ENCODE measurements at places on chromosomes 6 and 20.
A peak's percentile ranks its signal among the peaks of the same experiment; 100 is the strongest.

DNA sequence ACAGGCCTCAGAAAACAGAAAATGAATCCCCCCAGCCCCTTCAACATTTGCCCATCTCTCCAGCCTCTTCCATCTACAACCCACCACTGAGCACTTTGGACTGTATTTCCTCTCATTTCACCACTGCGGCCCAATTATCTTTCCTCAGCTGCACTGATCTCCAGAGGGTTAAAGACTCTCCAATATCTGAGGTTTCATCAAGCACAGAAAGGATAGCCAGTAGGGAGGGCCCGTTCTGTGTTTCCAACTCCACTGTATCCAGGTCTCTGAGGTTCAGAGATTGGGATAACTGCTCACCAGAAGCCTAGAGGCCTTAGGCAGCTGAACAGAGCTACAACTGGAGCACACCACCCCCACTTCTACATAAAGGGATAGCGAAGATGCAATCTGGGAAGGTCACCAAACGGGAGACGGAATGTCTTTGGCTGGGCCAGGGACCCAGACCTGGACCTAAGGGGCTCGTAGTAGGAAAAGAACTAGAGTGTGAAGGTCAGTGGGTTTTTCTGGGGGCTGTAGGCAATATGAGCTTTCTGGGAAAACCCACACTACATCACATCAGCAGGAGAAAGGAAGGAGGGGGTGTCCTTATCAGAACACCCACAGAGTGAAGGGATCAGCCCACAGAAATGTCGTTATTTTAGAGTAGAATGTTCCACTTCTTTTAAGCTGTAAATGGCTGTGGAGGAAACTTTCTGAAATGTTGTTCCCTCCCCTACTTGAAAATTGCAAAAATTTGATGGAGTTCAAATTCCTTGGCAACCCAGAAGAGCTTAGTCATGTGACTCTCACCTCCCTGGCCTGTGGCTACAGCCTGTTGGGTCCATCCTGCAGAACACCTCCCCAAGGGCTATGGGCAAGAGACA, 7.3 kb downstream of the KCNK5 start:
- DNase-seq: no peak

DNA sequence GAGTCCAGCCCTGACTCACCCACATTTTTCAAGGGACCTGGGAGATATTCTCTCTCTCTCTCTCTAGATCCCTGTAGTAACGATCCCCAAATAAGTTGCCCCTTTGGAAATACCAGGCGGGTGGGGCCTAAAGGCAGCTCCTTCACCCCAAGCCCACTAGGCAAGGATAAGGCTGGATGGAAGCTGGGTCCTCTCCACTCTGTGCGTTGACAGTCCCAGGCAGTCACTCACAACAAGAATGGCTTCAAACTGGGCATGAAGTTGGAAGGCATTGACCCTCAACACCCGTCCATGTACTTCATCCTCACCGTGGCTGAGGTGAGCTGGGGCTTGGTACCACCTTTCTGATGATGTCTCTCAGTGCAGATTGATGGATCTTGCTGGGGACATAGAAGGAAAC, 21.6 kb downstream of the L3MBTL1 start:
- DNase-seq: no peak

- peak; percentile 43 for DNase-seq
Observed at GRCh38 chr6:42745083-42745639, 742 bp downstream of the TBCC start.

GRCh38 chr6:112639391-112639831, 292.3 kb downstream of the RFPL4B start:
- DNase-seq: no peak

- no peak for DNase-seq
Observed at GRCh38 chr6:25350573-25350972, 71.4 kb downstream of the CARMIL1 start.

DNA sequence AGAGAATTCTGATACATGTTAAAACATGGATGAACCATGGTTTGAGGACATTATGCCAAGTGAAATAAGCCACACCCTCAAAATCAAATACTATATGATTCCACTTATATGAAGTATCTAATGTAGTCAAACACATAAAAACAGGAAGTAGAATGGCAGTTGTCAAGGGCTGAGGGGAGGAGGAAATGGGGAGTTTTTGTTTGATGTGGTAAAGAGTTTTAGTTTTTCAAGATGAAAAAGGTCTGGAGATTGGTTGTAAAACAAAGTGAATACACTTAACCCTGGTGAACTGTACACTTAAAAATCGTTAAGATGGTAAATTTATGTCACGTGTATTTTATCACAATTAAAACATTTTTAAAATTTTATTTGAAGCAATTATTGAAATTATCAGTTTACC, 127.4 kb upstream of the GRIK2 start:
- DNase-seq: no peak

GRCh38 chr6:159430323-159430722, 261.1 kb downstream of the FNDC1 start:
- no peak for DNase-seq

GRCh38 chr6:118993803-118994251, 58.9 kb upstream of the MCM9 start:
- DNase-seq: no peak

- DNase-seq: no peak
Observed at GRCh38 chr6:15430186-15430585, 184.3 kb downstream of the JARID2 start.

GRCh38 chr6:26500102-26500501, at the start of gene BTN1A1:
Gene BTN1A1, plus strand, starts transcription at chr6:26500303. Its CDS starts 984 bp downstream, at chr6:26501287.
- DNase-seq: no peak

- peak; percentile 33 for DNase-seq
Observed at GRCh38 chr20:38242848-38243708, 17.5 kb downstream of the KIAA1755 start.

GRCh38 chr20:52410182-52410647, 218.6 kb upstream of the ZFP64 start:
- peak; percentile 30 for DNase-seq

DNA sequence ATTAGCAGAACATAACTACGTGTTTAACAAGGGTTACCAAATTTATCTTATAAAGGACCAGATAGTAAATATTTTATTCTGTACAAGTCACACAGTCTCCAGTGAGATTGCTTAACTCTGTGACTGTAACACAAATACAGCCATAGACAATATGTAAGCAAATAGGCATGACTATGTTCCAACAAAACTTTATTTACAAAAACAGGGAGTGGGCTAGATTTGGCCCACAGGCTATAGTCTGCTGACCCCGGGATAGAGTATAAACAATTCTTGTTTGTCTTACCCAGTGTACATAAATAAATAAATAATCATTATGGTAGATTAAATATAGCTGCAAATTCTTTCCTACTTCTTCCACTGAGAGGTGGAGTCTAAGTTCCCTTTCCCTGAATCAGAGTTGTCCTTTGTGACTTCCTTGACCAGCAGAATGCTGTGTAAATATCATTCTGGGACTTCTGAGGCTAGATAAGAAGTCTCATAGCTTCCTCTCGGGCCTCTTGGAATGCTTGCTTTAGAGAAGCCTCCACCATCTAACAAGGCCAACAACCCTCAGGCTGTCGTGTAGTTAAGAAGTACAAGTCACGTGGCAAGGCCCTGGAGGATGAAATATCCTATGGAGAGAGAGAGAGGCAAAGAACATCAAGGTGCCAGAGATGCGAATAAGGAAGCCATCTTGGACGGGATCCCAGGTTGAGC, 59.1 kb upstream of the TMEM244 start:
- no peak for DNase-seq

- no peak for DNase-seq
Observed at GRCh38 chr20:62918147-62918546, 8.2 kb downstream of the DIDO1 start.

- DNase-seq: no peak
Observed at GRCh38 chr6:50663806-50664205, 49.5 kb upstream of the TFAP2D start.

DNA sequence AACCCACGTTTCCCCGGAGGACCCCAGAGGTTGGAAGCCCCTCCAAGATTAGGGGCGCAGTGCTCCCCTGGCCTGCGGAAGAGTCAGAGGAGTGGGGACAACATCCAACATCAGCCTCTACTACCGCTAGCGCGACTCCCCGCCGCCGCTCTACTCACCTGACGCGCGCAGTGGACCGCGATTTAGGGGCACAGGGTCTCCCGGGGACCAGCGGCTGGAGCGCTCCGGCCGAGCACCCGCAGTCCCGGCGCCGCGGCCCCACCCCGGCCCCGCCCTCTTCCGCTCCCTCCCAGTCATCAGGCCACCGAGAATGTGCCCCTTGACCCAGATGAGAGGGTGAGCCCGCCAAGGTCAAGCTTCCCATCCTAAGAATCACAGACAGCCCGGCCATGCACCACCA, at the start of gene ZFP57:
Gene ZFP57 (minus strand): TSS at position 249 of the 400 bp plus-strand sequence. CDS start 4,149 bp downstream, outside the sequence.
- no peak for DNase-seq

- no peak for DNase-seq
Observed at GRCh38 chr20:7924692-7925091, 15.6 kb downstream of the HAO1 start.

GRCh38 chr20:39047417-39047985, 85.4 kb downstream of the DHX35 start:
- no peak for DNase-seq

DNA sequence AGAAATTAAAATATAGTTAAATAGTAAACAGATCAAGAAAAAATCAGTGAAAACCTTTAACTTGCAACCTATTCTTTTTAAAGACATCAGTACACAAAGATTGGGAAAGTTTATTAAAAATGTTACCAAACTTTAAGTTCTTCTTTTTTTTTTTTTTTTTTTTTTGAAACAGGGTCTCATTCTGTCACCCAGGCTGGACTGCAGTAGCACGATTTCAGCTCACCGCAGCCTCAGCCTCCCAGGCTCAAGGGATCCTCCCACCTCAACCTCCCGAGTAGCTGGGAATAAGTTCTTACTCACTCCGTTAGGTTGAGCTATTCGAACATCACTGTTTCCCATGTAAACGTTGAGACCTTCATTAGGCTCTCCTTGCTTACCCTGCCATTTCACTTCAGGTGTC, 5.6 kb downstream of the MAP3K5 start:
- no peak for DNase-seq

- DNase-seq: no peak
Observed at GRCh38 chr6:30207619-30208295, 5.4 kb downstream of the TRIM26 start.

Data from activated naive CD8-positive, alpha-beta T cell treated with anti-CD3 and anti-CD28 coated beads, Interleukin-2, amount 50 U/mL, for 24 hours (primary cell).